MV-4-11 (cell line): ENCODE measurements at places on chromosomes 2 and 18.
A peak's percentile ranks its signal among the peaks of the same experiment; 100 is the strongest.

- DNase-seq = no peak
Observed at GRCh38 chr2:8974016-8974415, 29.5 kb downstream of the MBOAT2 start.

- peak; percentile 39 for DNase-seq
Observed at GRCh38 chr2:66433945-66434678, 813 bp upstream of the MEIS1 start.

DNA sequence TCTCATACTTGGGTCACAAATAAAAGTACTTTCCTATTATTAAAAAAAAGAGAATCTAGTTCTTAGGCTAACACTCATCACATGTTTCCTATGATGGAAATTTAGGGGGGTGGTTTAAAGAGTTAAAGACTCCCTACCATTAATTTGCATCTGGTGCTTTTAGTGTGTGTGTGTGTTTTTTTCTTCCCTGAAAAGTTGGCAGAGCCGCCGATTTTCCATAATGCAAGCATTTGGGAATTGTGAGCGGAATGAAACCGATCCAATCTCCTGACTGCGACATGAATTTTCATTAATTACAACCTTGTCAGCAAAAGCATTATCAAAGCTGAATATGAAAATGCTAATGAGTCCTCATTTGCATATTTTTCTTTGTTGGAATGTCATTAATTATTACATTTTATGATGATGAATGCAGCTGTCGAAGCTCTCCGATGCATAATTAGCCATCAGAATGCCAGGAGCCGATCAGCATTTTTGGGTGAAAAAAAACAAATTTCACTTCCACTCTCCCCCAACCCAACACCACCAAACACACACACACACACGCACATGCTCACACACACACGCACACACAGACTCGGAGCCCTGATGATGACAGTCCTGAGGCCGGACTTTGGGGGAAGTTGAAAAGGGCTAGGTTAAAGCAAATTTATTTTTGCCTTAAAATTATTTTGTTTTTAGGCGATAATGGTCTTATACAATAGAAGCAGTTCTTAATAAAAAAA is 165.4 kb downstream of the TCF4 start:
- peak; percentile 32 for DNase-seq

DNA sequence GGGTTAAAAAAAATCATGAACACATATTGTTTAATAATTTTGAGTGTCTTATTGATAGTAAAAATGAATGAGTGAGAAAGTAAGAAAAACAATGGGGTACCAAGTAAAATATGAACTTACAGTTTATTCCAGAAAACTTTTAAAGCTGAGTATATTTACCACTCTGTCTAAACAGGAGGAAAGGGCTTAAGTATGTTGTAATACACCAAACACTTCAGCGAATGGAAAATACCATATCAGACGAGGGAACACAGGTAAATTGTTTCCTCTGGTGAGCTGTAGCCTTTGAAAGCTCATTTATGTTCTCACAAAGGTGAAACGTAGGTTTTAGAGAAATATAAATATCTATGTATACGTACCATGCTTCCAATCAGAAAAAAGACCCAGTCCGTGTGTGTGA is 1209.6 kb upstream of the ZEB2 start:
- DNase-seq = no peak

DNA sequence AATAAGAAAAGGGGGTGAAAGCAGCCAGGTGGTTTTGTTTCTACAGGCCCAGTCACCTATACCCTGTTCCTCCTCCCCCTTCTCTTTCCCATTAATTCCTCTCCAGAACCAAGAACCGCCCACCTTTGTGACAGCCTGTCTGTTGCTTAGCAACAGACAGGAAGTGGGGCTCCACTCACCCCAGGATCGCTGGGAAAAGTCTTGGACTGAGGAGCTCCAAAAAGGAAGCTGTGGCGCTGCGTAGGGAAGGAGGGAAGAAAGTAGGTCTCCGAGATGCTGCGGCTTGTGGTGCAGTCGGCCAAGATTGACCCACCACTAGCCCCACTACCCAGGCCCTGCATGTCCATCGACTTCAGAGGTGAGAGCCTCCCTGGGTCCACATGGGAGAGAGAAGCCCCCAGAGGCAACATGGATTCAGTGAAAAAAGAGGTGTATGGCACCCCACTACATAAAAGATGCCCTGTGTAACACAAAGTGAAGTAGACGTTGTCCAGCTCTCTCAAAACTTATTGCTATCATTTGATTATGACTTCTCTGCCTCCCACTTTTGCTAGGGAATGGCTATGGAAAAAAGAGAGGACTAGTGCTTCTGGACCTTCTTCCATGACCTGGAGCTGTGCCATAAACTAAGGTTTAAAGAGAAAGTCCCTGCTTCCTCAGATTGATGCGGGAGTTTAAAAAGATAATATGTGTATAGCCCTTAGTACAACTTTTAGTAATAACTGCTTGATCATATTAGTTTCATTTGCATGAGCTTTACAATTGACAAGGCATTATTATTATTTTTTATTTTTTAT is at the start of gene FER1L5:
Gene FER1L5 (plus strand): TSS at position 201 of the 797 bp plus-strand sequence. CDS start 73 bp downstream, at position 274.
- DNase-seq = no peak

GRCh38 chr2:196277002-196277401 is 105.6 kb upstream of the STK17B start:
- peak; percentile 67 for DNase-seq

GRCh38 chr2:85174943-85175342 is 41.8 kb downstream of the TCF7L1 start:
- DNase-seq = no peak

GRCh38 chr2:81324046-81324445 is 1019.5 kb upstream of the LRRTM1 start:
- DNase-seq = no peak

DNA sequence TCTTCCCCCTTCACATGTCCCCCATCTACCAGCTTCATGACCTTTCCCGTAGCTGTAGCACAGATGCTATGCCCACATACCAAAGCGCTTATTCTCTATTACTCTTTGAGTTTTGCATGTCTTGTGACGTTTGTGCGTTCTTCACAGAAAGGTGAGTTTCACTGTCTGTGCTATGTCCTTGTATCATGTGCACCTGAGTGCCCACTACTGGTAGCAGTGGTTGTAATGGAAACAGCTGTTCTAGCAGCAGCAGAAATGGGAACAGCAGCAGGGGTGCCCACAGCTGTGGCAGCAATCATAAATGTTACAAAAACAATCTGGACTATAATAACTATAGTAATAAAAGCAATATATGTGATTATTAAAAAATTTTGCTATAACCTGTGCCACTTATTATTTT is 127.1 kb downstream of the STK39 start:
- no peak for DNase-seq

- peak; percentile 67 for DNase-seq
Observed at GRCh38 chr18:79577451-79578395, 101.9 kb upstream of the CTDP1 start.

DNA sequence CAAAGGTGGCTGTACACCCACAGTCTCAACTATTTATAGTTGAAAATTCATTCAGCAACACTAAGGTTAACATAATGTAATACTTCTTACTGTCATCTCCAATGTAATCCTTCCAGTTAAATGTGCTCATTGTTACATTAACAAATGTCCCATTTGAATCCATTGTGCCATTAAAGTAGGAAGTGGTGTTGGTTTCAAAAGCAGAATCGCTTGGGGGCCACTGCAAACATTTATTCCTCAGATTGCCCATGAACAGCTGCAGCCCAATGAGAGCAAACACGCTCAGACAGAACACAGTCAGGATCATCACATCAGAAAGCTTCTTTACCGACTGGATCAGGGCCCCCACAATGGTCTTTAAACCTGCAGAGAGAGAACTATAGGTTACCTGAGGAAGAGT is 41.4 kb downstream of the SCN3A start:
- DNase-seq = no peak

GRCh38 chr2:39531220-39531777 is 94.2 kb upstream of the MAP4K3 start:
- DNase-seq = no peak

DNA sequence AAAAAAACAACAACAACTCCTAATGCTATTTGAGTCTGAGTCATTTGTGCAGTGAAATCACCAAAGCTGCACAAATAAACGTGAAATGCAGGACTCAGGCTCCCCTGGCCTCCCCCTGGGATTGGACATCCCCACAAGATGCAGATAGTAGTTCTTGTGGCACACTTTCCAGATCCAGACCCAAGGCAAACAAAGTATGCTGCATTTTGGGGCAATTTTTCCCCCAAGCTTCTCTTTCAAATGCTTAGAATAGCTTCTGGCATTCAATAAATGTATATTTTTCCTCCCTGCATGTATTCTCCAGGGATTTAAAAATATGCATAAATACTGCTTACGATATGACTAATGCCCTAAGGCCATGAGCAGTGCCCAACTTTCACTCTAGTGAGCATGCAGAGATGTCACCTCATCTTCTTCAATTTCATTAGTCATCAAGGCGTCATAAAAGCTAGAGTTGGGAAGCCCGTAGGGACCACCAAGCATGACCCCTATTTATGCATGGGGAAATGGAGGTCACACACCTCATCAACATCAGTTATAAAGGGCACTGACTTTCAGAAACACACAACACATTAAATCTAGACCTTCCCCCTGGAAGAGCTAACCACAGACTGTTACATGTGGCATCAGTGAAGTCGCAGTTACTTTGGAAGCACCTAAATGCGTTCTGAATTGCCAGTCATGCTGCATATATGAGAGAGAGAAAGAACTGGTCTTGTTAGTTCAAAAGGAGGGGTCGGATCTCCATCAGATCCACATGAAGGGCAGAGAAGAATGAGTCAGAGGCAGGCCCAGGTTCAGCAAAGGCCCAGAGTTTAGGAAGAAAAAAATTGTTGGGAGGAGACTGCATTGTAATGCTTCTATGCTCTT is 374.1 kb downstream of the LPIN1 start:
- DNase-seq = no peak
